ENCODE measurements at places on chromosomes 1 and 21.

DNA sequence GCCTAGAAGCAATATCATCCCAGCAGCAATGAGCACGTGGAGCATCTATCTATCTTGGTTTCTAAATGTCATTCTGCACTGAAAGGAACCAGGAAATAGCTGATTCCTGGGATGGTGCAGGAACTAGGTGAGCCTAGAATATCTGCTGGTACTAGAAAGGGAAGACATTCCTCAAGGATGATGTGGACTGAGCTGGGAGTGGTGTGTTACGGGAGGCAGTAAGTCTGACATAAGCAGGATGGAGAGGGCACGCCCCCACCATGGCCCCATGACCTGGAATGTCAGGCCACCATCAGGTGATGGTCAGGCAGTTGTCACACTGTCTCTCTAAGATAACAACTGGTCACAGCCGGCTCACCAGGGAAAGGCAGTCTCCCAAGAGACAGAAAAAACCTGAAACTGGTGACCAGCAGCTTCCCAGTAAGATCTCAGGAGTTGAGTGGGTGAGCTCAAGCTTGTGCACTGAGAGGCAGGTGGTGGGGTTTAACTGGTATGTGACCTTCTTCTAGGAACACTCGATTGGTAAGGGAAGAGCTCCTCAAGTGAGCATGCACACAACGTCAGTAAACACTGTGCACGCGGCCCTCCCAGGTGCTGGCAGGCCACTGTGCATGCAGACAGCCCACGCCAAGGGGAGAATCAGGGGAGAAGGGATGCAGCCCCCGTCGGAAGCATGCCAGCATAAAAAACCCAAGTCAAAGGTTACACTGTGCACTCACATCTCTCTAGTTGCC, 148.7 kb downstream of the ADSS2 start:
- no peak for DNase-seq

DNA sequence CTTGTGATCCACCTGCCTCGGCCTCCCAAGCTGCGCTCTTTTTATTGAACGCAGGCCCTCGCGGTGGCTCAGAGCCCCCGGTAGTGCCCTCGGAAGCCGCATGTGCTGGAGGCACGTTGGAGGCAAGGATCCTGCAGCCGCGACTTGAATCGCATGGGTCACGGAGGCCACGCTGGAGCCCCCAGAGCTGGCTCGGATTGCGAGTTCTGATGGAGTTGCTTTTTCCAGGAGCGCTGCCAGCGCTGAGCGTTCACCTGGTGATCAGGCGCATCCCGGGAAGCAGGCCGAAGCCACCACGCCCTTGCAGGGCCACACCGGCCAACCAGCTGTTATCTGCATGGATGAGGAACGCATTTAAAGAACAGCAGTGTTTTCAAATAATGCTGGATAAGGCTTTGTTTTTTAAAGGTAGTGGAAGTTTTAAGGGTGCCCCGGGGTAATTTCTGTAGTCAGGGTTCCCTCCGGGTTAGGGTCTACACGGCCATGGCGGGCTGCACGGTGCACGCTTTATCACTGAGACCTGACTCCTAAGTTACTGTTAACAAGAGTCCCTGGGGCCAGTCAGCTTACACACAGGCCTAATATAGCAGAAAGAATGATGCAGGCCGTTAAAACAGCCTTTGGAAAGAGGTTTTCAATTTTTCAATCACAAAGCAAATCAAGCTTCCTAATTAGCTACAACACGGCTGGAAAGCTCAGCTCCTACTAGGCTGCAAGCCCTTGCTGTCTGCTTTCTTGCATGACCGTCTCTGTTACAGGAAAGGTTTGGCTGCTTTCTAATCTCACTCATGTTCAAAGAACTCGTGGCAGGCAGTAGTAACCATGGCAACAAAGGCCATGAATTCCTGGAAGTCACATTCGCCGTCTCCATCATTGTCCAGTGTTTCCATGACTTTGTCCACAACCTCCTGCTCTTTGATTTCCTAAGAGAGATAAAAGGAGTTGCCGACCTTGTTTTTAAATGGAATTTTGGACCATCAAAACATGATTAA, 6.0 kb downstream of the S100B start:
- DNase-seq = no peak

DNA sequence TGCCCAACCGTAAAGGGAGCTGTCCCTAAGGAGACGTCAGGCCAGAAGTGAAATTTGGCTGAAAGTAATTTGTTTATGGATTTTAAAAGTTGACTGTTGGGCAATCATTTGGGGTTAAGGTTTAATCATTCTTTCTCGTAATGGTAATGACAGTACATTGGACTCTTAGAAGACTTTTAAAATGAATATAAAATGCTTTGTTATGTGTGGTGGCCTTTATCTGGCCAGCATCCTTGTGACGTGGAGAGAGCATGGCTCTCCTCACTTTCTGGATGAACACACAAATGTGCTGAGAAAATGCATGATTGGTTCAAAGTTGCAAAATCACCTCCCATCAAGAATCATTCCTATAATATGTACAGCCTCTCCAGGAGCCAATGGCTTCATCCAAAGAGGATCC, 160.2 kb downstream of the DHRS3 start:
- DNase-seq = no peak

DNA sequence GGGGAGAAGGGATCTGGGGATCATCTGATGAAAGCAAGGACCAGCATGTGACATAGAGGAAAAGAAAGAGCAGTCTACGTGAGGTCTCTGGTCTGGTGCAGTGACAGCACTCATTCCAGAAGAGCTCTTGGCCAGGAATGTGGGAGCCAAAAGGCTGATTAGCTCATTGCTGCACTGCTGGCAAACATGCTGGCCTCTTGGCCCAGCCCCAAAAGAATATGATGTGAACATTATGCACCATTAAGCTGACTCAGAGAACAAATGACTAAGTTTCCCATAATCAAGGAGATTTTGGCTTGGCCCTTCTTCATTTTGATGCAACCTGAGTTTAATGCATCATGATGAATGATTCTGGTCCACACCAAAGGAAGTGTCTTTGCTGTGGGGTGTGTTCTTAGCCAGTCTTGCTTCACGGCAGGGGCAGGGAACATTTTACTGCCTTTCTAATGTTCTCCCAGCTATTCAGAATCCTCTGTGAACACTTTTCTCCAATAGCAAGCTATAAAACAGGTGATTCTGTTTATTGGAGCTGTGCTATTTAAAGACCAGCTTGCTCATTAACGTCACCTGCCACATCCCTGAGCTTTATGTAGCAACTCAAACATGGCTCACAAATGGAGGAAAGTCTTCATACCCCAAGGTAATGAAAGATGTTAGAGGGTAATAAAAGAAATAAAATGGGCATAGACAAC, 55.1 kb downstream of the PCBP3 start:
- DNase-seq = no peak

DNA sequence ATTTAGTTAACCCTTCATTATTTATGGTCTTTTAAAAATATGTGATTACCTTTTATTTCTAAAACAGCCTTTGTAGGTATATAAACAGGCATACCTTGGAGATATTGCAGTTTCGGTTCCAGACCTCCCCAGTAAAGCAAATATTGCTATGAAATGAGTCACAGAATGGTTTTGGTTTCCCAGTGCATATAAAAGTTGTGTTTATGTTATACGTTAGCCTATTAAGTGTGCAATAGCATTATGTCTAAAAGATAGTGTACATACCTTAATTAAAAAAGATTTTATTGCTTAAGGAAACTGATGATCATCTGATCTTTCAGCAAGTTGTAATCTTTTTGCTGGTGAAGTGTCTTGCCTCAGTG, 44.1 kb downstream of the XCL2 start:
- DNase-seq = no peak

GRCh38 chr1:166808952-166809351, 30.3 kb upstream of the POGK start:
- no peak for DNase-seq

DNA sequence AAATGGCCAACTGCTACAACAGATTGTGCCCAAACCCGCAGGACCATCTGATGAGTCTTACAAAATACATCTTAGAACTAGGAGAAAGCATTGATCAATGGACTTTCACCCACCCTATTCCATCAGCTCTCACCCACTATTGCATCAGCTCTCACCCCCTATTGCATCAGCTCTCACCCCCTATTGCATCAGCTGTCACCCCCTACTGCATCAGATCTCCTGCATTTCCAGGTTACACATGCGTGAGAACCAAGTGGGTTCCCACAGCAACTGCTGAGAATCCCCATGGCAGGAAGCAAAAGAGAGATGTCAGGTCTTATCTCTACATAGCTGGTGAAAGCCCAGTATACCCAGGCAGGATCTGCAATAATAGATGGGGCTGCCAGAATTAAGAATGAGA, 533.5 kb downstream of the LTN1 start:
- DNase-seq = no peak

DNA sequence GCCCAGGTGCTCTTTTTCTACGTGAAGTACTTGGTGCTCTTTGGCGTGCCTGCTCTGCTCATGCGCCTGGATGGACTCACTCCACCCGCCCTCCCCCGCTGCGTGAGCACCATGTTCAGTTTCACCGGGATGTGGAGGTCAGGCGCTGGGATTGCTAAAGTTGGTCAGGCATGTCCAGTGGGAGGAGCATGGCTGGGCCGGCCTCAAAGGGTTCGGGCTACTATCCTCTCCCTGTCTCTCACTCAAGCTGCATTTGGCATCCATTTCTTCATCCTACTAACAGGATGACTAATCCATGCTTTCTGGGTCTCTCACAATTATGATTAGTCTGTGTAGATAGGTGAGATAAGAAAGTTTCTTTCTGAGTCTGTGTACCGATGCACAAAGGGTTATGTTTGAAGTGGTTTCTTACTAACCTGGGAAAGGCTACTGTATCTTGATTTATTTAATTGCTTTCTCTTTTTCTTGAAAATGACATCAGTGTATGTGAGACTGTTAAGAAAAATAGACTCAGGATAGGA, 135.9 kb downstream of the HHAT start:
- DNase-seq = no peak

- DNase-seq = no peak
These were observed 238.1 kb downstream of the GRIK1 start for GRCh38 chr21:29701676-29702075.

- DNase-seq = no peak
These were observed 12.8 kb upstream of the NRIP1 start for GRCh38 chr21:15077529-15078145.

- DNase-seq = no peak
These were observed 28.0 kb downstream of the TMEM51 start for GRCh38 chr1:15181564-15181963.

DNA sequence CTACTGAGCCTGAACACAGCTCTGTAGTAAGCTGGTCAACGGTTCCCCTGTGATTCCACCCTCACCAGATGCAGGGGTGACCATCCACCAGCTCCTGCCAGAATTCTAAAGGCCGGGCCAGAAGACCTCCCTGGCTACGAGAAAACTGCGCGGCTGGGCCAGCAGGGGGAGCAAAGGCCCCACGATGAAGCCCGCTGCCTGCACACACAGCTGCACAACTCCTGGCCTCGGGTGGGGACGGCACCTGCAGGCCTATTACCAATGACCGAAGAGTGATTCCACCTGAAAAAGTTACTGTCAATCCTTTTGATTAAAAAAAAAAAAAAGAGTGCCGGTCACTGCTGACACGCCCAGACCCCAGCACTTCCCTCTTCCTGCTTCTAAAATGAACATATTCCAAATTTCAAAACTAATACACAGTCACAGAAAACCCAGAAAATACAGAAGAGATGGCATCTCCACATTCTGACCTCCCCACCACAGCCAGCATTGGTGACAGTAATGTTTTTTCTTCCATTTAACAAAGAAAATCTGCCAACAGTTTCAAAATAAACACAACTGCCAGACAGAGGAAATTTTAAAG, 49.8 kb upstream of the RIPK4 start:
- DNase-seq = peak; percentile 55

GRCh38 chr1:14390816-14391215, 207.7 kb upstream of the KAZN start:
- DNase-seq = no peak

- DNase-seq = no peak
These were observed 23.1 kb downstream of the NPHP4 start for GRCh38 chr1:5969168-5969567.

DNA sequence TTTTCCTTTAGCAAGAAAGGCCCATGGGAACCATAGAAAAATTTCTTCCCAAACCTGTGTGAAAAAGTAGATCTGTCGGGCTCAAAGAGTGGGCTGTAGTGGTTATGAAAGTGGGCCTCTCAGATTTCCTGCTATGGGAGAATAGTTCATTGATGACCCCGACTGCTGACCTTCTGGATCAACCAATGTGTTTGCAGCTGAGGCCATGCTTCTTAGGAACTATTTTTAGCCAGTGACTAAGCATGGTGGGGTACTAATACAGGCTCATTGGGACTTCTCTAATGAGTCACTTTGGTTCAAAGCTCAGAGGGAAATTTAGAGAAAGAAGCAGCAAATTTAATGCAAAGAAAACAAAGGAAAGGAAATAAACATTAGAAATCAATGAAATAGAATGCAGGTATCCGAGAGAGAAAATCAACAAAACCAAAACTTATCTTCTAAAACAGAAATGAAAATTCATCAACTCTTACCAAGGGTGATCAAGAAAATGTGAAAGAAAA, 12.6 kb upstream of the PSMA5 start:
- DNase-seq = no peak

GRCh38 chr1:8422510-8423268, 104.8 kb downstream of the SLC45A1 start:
- peak; percentile 18 for DNase-seq

DNA sequence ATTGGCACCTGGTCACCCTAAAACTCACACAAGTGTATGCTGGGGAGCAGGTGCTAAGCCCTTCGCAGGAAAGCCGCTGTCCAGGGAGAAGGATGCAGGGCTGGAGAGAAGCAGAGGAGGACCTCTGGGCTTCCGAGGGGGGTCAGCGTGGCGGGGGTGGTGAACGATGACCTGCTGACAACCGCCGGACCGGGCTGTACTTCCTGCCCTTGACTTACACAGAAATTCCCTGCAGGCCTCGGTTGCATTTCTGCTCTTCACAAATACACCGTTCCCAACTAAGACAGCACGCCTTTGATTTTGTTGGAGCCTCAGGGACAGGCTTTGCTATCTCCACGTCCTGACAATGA, 37.6 kb downstream of the SLC2A7 start:
- DNase-seq = no peak

GRCh38 chr1:31460027-31460426, 47.0 kb downstream of the SERINC2 start:
- DNase-seq = no peak

DNA sequence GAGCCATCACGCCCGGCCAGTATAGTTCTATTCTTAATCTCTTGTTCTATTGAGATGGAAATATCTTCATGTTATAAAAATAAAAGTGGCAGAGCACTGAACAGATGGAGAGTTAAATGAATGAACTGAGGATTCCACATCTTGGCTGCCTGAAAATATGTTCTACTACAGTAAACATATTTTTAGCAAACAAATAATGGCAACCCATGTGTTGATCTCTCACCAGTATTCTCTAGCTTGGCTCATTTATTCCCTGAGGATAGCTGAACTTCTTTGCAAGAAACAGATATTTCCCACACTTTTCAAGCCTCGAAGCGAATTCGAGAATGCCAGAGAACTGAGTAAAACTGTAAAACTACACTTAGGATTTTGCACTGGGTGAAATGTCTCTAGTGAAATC, 58.9 kb downstream of the DIRAS3 start:
- no peak for DNase-seq

- no peak for DNase-seq
These were observed 49.7 kb downstream of the NTPCR start for GRCh38 chr1:232999956-233000625.

All from stimulated activated CD4-positive, alpha-beta T cell treated with anti-CD3 and anti-CD28 coated beads, Interleukin-4, amount 100 ng/mL, for 4 hours (primary cell).